CD14-positive monocyte (primary cell): ENCODE measurements at places on chromosomes 4 and X. TPM values are rescaled to one million over a fixed set of nuclear protein-coding genes. Genes with fewer than 3 reads are reported as not detected.
A peak's percentile ranks its signal among the peaks of the same experiment; 100 is the strongest.

DNA sequence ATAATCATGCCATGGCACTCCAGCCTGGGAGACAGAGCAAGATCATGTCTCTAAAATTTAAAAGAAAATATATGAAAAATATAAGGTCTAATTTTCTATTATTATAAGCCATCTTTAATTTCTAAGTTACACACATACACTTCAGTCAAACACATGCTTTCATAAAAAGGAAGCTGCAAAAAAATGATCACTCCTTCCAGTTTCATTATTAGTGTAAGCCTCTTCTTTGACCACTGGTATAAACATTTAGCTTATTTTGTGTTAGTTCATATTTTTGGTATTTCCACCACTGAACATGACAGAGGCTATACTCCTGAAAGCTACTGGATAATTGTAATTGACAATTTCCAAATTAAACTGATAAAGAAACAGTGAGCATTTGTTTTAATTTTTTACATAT, 163.3 kb upstream of the USP38 start:
- peak; percentile 50 for DNase-seq

DNA sequence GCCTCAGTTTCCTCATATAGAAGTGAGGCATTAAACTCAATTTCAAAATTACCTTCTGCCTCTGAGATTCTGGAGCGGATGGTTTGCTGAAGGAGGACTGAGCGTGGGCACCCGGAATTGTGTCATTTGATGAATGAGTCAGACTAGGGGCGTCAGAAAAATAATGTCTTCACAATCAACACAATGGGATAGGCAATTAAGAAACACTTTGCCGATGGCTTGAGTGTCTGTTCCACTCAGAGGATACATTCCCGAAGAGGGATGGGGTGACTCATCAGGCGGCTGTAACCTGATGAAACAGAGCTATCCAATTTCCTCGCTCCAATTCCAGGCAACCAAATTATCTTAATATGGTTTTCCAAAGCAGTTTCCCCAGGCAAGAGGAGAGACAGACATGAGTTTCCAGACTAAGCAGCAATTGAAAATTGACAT, 1.2 kb upstream of the CHRNA9 start:
- no peak for DNase-seq

DNA sequence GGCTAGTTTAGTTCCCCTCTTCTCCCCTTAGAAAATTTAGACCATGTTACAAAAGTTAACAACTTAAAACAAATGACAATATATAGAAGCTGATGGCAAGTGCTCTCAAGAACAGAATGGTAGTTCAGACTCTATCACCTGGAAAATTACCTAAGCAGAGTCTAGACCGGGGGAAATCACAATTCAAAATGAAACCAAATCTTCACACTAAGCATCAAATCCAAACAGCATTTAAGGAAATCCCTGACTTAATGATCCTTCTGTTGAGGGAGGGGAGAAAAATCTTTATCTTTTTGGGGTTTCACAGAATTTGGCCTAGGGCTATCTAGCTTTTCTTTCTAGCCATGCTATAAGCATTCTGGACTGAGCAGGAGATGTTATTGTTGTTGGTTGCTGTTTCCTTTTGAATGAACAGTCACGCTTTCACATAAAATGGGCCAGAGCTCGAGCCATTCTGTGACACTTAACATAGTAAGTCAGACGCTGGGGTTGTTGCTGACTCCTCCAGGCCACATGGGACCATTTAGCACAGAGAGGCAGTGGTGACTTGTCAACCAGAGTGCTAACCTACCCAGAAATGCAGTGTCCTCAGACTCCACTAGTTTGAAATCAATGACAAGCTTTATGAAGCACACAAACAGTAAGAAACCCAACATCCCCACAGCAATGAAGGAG, 16.0 kb upstream of the LSM6 start:
- DNase-seq = no peak

DNA sequence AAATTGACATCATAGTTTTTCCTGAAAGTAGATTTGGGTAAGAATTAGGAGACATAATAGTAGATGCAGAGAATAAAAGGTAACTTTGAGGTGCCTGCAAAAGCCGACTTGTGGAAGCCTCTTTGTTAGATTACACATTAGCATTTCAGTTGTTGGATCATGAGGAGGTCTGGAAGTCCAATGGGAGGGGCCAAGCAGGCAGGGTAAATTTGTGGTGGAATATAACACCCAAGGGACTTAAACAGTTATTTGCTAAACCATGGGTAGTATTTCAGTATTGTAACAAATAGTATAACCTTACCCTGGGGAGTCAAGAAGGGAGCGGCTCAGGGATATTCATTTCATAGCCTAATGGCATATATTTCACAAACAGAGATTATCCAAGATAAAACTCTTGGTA, 810.7 kb upstream of the AMOT start:
- DNase-seq = no peak

- DNase-seq = no peak
Measured at GRCh38 chrX:37946197-37946596, 60.2 kb upstream of the SYTL5 start.

- peak; percentile 3 for DNase-seq
Measured at GRCh38 chrX:140762061-140762460, 52.5 kb downstream of the LINC00632 start.

DNA sequence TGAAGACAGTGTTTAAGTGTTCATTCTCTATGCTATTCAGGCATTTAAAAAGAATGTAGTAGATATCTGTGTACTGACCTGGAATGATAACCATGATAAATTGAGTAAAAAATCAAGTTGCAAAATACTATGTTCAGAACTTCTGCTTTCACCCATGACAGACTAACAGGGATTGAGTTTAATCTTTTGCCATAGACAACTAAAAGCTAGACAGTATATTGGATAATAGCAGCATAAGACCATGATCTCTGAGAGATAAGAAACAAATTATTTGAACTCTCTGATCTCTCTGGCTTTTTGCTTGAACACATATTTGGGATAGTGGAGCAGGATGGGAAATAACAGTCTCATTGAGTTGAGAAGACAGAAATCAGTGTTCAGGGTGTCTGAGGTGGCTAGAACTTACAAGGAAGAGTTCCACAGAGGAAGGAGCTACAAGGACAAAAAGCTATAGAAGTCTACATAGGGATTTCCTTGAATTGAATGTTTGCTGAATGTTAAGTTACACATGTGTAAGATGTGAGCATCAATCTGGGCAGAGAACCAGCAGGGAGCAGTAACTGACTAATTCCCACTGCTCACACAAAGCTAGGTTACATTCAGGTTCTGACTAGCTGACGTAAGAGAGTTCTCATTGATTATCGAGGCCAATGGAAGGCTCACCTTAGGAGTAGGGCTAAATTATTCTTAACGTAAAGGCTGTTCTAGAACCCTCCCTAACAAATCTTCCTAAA, 60.4 kb downstream of the SLC30A9 start:
- no peak for DNase-seq

DNA sequence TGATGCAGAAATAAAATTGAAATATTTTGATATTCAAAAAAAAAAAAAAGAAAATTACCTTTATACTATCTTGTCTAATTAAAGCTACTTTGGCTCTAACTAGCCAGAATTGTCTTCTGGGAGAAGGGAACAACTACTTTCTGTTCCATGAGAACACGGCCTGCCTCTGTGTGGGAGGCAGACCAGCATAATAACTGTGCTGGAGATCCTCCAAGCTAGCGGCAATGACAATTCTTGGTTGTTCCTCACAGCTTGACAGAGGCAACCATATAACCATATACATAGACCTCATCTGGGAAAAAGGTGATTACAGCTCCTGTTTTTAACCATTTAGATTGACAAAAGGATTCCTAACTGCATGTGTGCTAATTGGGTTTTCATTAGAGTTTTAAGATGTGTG, 95.7 kb downstream of the RBMX2 start:
- no peak for DNase-seq

GRCh38 chr4:24476282-24476681, 108.1 kb downstream of the DHX15 start:
- DNase-seq = no peak

GRCh38 chr4:127250577-127250976, 382.2 kb upstream of the INTU start:
- no peak for DNase-seq

DNA sequence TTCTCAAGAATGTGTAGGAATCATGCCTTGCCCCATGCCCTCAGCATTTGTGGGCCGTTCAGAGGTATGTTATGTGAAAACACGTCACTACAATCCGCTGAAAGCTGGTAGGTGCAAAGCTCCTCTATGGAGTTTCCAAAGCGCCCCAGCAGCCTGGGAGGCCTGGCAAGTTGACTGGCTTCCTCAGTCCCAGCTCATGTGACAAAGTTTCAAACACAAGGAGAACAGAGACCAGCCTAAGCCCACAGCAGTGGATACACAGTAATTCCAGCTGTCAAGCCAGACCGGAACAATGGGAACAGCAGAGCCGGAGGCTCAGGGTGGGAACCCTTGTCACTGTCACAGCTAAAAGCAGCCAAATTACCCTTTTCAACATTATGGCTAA, 33.5 kb downstream of the NAT8L start:
- no peak for DNase-seq

GRCh38 chr4:152342293-152342692, 193.6 kb downstream of the FBXW7 start:
- no peak for DNase-seq

CDS1 gene
- polyA plus RNA-seq = 0.12 TPM

PPP2R3B gene
- 2.1 TPM for polyA plus RNA-seq

MAGEA11 gene
- polyA plus RNA-seq = not detected
